ENCODE measurements at places on chromosomes 2 and 18. TPM values are rescaled to one million over a fixed set of nuclear protein-coding genes. Genes with fewer than 3 reads are reported as not detected.

Gene AKAIN1
- total RNA-seq: not detected

Gene CROCC2
- not detected for total RNA-seq

Gene CAVIN2
- not detected for total RNA-seq

Gene LOXL3
- 3.5 TPM for total RNA-seq

Data from melanocyte of skin (primary cell).